ENCODE measurements at places on chromosomes 5 and 9. TPM values are rescaled to one million over a fixed set of nuclear protein-coding genes. Genes with fewer than 3 reads are reported as not detected.

- no peaks in the 10 kb centered on the region for H3K36me3 ChIP-seq
- no peak overlapping the region for H3K27ac ChIP-seq
- H3K27me3 ChIP-seq, result peaks cover 1% of the 10 kb centered on the region
These were observed 176.4 kb downstream of the ARRDC3 start for GRCh38 chr5:91206734-91207133.

DNA sequence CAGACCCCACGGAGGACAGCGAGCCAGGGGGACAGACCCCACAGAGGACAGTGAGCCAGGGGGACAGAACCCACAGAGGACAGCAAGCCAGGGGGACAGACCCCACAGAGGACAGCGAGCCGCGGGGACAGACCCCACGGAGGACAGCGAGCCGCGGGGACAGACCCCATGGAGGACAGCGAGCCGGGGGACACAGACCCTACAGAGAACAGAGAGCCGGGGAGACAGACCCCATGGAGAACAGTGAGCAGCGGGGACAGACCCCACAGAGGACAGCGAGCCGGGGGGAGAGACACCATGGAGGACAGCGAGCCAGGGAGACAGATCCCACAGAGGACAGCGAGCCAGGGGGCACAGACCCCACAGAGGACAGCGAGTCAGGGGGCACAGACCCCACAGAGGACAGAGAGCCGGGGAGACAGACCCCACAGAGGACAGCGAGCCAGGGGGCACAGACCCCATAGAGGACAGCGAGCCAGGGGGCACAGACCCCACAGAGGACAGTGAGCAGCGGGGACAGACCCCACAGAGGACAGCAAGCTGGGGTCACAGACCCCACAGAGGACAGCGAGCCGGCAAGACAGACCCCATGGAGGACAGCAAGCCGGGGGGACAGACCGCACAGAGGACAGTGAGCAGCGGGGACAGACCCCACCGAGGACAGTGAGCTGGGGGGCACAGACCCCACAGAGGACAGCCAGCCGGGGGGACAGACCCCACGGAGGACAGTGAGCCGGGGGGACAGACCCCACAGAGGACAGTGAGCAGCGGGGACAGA is 4.4 kb upstream of the ZDHHC11 start:
- H3K36me3 ChIP-seq, result no peaks in the 10 kb centered on the region
- DNase-seq, result no peak
- no peak overlapping the region for H3K4me3 ChIP-seq
- H3K4me1 ChIP-seq, result no peaks in the 10 kb centered on the region
- no peak overlapping the region for H3K27ac ChIP-seq

DNA sequence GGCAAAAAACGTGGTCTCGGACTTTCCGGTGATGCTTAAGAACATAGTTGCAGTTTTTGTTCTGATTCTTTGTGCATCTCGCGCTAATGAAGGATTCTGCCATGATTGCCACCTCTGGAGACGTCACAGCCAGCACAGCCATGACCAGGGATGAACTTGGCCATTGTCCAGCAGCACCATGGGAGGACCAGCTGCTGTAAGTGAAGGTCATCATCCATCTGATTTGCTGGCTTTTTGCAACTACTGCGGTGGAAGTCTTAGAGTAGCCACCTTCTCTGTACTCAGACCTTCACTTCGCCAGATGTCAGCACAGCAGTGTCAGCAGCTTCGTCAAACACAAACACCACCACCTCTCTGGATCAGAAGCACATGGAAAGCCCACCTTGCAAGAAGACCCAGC is 45.7 kb downstream of the NSUN2 start:
- no peak overlapping the region for H3K27ac ChIP-seq
- H3K4me1 ChIP-seq, result peaks cover 9% of the 10 kb centered on the region
- H3K27me3 ChIP-seq, result peaks cover 28% of the 10 kb centered on the region

The TMEM171 gene
- not detected for total RNA-seq

The SLCO6A1 gene
- total RNA-seq, result not detected

The GFRA3 gene
- total RNA-seq, result not detected
